H4 (cell line): ENCODE measurements at places on chromosomes 6 and 20.

DNA sequence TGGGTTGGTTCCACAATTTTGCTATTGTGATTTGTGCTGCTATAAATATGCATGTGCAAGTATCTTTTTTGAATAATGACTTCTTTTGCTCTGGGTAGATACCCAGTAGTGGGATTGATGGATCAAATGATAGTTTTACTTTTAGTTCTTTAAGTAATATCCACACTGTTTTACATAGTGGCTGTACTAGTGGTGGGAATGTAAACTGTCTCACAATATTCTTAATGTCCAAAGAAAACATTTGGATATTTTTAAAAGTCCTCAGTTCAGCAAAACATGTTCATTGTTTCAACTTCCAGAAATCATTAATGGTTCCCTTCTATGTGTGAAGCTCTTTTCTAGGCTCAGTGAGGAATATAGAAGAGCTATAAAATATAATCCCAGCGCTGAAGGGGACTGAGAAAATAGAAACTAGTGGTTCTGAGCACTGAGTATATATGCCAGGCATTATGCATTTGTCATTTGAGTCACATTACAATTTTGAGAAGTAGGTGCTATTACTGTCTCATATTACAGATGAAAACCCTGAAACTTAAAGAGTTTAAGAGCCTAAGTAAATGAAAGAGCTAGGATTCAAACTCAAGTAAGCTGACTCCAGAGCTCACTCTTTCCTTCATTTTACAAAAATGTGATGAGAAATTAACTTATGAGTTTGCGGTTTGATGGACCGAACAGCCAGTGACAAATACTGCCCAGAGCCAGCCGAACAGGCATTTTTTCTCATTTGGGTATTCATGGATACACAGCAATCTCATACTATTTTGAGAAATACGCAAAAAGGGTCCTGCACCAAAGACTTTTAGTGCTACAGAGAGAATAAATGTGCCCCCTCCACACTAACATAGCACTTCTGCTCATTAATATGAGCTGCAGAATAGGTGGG lies 250.1 kb downstream of the TBX18 start:
- no peak for DNase-seq

DNA sequence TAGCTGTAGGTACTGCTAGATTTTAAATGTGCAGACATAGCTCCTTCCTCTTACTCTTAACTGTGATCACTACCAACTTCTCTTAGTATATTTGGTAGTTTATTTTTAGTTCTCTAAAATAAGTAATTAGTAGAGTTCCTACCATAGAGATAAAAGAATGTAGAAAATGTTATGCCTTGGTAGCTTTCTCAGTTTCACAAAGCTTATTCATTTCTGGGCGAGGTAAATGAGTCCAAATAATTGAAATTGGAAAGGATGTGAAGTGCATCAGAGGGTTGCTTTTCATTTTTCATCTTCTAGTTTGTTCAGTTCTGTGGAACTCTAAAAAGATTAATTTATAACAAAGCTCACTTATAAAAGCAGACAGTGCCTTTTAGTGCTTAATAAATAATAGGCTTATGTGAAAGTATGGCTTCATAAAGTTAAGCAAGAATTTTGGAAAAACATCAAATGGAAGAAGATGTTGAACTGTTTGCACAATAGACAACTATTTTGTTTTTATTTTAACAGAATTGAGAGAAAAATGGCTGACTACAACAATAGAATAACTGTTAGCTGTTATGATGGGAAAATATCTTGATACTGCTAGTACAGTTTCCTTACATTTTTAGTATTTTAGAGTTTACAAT lies 303.7 kb downstream of the UTRN start:
- no peak for DNase-seq

DNA sequence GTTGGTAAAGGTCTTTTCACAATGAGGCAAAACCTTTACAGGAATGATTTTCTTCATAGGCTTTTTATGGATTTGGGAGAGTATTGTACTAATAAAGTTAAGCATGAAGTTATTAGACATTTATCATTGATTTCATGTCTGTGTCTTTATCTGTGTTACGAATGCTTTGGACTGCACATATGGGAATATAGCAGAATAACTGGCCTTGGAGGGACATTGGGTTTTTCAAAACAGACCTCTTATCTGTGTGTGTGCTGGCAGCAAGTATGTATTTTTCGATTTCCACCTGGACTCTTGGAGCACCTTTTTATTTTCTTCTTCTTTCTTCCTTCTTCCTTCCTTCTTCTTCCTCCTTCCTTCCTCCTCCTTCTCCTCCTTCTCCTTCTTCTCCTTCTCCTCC lies 74.6 kb downstream of the CDKAL1 start:
- DNase-seq = no peak

DNA sequence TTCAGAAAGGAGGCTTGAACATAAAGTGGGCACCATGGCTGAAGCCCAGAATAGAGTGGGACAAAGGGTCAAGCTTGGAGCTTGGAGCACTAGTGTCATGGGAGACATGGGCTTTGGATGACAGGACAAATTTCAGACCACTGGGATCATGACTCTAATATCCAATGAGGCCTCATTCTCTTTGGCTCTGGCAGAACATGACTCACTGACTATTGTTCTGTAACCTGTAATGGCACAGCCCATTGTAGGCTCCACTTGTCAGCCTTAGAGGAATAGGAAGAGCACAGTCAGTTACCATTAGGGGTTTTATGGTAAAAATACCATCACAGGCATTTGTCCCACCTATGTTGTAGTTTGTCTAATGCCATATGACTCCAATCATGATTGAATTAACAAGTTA lies 34.0 kb upstream of the MMS22L start:
- no peak for DNase-seq

GRCh38 chr6:154166140-154166539 lies 127.1 kb downstream of the OPRM1 start:
- no peak for DNase-seq

DNA sequence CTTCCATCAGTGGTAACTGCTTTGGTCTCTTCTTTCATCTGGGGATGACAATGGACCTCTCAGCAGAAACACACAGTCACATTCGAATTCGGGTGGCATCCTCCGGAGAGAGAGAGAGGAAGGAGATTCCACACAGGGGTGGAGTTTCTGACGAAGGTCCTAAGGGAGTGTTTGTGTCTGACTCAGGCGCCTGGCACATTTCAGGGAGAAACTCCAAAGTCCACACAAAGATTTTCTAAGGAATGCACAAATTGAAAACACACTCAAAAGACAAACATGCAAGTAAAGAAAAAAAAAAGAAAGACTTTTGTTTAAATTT lies 6.1 kb downstream of the EDN1 start:
- DNase-seq = peak; percentile 36

GRCh38 chr20:54023406-54023805 lies 47.0 kb downstream of the BCAS1 start:
- DNase-seq = no peak

GRCh38 chr6:109722011-109722410 lies 30.9 kb downstream of the FIG4 start:
- DNase-seq = no peak

- DNase-seq = no peak
Measured at GRCh38 chr6:125863023-125863422, 72.3 kb downstream of the NCOA7 start.

DNA sequence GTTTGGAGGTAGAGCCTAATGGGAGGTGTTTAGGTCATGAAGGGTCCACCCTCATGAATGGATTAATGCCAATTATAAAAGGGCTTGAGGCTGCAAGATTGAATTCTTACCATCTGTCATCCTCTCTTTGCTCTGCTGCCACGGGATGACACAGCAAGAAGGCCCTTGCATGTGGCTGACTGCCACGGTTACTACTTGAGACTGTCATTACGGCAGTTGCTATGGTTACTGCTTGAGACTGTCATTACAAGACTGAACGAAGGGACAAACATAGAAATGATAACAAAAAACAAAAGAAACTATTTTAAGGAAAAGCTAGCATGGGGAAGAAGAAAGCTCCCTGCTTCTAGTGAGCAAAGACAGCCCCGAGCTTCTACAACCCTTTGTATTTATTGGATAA lies 715.0 kb downstream of the TFAP2A start:
- peak; percentile 45 for DNase-seq

DNA sequence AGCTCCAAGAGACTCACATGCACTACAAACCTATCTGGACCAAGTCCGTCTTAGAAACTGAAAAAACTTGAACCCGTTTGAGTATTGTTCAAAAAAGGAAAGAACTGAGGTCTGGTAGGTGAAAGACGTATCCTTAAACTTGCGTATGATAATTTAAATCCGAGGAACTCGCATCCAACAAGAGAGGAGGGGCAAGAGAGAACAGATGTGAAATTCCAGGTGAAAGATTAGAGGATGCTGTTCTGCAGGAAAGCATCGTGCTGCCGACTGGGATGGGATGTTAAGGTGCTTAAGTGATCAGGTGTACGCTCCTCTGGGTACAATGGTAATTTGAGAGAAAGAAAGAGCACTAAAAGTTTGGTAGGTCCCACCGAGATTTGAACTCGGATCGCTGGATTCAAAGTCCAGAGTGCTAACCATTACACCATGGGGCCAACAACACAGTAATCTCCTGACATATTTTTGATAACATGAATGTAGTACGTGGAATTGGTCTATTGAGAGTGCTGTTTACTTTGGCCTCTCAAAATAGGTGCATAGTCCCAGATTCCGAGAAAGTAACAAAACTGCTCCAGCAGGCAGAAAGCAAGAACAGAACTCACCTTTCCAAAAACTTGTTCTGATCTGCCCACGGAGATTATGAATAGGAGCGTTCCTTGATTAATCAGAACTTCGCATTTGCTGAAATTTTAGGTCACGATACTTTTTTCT lies 53.5 kb upstream of the BTN3A2 start:
- DNase-seq = peak; percentile 73

GRCh38 chr6:45476341-45476740 lies 98.6 kb upstream of the SUPT3H start:
- no peak for DNase-seq

- no peak for DNase-seq
Measured at GRCh38 chr6:5099537-5099936, 14.4 kb downstream of the PPP1R3G start.

- DNase-seq = no peak
Measured at GRCh38 chr20:32971703-32972161, 32.5 kb downstream of the SUN5 start.

DNA sequence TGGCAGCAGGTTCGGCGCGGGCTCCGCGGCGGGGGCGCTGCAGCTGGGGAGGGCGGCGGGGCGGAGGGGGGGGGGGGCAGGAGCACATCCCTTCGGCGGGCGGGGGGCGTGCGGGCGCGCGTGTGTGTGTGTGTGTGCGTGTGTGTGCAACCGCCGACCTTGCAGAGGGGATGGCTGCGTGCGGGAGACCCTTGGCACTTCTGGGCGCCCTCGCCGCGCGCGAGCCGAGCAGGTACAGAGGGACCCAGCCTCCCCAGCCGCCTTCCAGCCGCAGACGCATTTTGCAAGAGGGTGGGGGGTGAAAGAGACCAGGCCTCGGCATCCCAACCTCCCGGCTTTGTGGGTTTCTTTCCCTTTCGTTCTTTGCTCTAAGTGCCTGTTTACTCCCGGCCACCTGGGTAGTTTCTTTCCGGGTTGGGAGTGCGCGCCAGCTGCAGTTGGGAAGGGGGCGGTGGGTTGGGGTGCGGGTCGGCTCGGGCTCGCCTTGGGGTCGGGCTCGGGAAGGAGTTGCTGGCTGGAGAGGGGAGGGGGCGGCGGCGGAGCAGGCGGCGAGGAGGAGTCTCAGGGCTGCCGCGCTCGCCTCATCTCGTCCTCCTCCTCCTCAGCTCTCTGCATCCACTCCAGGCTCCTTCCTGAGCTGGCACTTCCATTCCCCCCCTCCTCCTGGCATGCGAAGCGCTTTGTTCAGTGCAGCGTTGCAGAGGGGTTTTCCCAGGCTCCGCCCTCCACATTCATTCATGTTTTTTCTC lies 620 bp downstream of the HIVEP1 start:
- DNase-seq = peak; percentile 88

DNA sequence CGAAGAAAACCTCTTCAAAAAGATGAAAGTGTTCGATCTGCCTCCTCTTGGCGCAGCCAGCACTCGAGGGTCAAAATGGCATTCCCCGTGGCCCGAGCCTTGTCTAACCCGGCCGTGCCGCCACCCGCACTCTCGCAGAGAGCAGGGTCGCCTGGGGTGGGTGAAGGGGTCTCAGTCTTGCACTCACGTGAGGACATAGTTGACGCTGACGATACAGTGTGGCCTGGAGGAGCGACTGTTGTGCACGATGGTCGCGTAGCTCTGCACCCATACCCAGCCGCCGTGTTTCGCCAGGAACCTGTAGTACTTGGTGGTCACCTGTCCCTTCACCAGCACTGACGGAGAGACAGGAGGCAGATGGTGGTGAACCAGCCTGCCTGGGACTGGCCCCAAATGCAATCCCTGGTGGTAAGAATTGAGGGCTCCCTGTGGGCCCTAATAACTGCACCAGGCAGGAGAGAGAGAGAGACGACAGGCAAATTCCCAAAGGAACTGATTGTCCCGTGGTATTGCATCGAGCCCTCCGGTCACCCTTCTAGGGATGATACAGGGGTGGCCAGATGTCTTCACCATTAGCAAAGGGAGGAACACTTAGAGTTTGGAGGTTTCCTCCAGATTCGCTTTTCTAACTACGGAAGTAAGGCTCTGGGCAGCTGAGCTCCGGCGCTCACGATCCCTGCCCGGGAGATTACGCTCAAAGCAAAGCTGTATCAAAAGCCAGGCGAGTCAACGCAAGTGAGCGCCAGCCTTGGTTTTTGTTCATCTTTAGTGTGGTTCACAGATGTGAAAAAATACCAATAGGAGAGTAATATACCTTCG lies 17.4 kb downstream of the SIM1 start:
- no peak for DNase-seq

- no peak for DNase-seq
Measured at GRCh38 chr20:40961176-40961575, 67.4 kb upstream of the TOP1 start.

- DNase-seq = no peak
Measured at GRCh38 chr6:130945401-130945919, 117.6 kb downstream of the EPB41L2 start.

DNA sequence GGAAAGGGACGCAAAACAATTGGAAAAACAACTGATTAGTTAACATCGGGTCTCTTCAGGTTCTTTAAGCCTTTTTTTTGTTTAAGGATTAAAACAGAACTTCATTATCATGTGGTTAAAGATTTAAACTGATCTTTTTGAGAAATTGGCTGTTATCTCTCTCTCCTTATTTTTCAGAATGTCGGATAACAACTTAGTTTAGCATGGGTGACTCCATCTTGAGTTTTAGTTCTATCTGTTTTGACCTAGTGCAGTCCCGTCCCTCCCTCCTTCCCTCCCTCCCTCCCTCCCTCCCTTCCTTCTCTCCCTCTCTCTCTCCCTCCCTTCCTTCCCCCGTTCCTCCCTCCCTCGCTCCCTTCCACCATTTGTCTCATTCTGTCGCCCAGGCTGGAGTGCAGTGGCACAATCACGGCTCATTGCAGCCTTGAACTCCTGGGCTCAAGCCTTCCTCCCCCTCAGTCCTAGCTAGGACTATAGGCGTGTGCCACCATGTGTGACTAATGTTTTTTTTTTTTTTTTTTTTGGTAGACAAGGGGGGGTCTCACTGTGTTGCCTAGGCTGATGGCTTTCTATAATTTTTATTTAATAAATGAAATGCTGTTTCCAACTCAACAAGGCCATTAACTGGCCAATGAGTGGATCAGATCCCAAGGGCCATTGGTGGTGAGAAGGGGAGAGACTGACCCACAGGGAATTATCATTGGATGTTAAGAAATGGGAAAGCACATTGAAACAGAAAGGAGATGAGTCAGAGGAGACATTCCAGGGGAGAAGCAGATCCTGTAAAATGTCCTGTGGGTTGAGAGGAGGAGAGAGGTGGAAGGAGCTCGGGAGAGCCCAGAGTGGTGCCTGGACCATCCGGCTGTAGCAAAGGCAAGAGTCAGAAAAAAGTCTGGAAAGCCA lies 13.6 kb downstream of the BAK1 start:
- DNase-seq = no peak
